ENCODE measurements at places on chromosomes 1 and 21.

DNA sequence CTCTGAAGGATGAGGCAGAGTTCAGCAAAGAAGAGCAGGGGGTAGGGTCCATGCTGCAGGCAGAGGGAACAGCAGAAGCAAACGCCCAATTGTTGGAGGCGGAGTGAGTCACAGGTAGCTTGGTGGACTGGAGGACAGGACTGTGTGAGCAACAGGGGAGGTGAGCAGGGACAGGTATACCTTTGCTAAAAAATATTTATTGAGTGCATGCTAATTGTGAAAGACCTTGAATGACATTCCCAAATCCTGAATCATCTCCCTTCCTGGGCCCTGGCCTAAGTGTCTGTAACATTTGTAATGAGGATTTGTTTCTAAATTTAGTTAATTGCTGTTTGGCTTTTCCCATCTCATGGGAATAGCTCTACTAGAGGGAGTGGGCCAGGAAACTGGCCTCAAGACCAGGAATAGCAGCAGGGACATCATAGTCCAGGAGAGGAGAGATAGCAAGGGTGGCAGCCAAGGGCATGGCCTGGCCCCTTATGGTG is 123.7 kb downstream of the FOXD2 start:
- DNase-seq: no peak

DNA sequence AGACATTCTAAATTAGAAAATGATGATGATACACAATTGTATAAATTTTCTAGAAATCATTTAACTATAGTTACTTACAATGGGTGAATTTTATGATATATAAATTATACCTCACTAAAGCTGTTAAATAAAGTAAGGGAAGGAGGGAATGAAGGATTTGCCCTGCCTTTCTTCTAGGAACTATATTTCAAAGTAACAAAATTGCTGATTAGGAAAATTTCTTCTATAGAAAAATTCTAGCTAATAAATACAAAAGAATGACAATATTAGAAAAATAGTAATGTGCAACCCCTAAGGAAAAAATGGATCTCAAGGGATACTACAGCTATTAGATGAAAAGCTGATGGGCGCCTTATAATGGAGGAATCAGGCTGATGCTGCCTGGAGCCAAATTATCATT is 23.1 kb downstream of the SPATA6 start:
- no peak for DNase-seq

DNA sequence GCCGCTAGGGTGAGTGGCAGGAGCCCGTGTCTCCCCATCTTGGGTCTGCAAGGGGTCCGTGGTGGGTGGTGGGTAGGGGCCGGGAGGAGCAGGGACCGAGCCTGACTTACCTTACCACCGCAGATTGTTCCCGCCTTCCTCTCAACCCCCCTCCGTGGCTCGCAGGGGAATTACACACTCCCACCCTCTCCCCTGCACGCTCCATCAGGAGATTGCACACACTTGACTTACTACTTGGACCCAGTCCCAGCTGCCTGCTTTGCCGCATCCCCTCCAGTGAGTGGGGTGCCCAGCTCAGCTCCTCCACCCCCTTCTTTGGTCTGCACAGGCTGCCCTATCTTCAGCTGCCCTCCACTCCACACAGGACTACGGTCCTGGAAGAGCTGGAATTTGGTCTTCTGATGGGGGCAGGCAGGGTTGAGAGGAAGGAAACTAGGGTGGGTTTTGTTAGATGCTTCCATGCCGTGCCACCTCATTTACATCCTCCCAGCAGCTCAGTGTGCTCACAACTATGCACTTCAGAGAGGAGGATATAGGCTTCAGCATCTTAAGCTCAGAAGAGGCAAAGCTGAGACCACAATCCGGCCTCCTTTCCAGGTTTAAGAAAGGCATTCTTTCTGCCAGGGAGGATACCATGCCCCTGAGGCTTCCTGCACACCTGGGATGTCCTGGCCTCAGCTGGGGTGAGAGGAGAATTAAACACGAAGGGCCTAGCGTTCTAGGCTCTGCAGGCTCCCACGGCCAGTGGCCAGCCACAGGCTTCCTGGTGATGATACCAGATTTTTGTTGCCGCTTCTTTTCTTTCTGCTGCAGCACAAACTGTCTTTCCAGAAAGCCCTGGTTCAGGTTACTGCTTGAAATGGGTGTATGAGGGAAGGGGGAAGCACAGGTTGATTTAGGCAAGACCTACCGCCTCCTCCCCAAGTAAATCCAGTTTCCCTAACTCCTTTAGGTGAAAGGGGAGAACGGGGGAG is 2.3 kb downstream of the KCNC4 start:
- DNase-seq: no peak

DNA sequence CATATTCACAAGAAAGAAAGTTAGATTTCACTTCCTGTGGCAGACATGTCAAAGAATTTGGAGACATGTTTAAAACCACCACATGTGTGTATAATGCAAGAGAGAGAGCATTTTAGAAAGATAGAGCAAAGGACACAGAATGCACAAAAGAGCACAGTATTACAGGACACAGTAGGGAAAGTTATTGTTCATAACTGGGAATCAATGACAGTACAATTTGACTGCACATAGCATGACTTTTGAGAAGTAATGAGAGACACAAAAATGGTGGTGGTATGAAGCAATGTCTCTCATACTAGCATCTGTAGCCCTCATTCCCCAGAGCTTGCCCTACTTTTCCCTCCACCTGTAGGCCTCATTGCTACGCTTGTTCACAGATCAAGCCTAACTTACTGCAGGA is 499.2 kb downstream of the PTPRC start:
- no peak for DNase-seq

DNA sequence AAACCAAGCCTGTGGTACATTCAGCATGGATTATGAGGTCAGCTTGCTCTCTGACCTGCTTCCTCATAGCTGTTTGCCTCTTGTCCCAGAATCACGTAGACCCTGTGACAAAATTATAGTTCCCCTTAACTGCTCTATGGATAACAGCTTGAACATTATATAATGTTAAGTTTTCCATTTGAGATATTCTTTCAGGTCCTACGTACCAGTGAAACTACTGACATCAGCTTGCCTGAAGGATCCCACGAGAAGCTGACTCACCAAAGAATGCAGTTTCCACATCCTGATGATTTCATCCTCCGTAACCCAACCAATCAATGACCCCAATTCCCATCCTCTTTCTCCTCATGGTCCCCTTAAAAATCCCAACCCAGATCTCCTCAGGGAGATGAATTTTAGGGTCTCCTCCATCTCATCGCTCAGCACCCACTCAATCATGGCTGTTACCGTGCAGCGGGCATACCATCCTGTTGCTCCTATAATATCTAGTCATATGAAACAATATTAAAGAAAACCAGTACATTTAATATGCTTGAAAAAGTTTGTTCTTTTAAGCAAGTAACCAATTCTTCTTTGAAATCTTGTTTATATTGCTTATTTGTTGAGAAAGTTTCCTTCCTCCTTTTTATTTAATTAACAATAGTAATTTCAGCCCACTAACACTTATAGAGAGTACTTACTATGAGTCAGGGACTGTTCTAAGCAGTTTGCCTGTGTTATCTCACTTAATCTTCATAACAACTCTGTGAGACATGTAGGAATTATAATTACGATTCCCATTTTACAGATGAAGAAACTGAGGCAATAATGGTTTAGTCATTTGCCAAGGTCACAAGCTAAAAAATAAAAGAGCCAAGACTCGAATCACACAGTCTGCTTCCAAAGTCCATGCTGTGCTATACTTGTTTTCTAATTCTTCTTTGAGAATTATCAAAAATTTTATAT is 27.4 kb downstream of the CHML start:
- no peak for DNase-seq

DNA sequence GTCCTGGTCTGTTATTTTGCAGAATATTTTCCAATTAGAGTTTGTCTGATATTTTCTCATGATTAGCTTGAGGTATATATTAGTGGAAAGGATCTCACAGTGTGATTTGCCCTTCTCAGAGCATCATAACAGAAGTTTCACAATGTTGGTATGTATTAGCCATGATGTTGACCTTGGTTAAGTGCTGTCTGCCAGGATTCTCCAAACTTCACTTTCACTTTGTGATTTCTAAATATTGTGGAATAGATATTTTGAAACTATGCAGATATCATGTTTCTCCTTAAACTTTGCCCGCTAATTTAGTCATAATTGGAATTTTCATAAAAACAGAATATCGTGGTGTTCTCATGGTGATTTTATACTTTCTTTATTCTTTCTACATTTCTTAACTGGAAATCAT is 98.0 kb upstream of the DEPDC1 start:
- DNase-seq: no peak

DNA sequence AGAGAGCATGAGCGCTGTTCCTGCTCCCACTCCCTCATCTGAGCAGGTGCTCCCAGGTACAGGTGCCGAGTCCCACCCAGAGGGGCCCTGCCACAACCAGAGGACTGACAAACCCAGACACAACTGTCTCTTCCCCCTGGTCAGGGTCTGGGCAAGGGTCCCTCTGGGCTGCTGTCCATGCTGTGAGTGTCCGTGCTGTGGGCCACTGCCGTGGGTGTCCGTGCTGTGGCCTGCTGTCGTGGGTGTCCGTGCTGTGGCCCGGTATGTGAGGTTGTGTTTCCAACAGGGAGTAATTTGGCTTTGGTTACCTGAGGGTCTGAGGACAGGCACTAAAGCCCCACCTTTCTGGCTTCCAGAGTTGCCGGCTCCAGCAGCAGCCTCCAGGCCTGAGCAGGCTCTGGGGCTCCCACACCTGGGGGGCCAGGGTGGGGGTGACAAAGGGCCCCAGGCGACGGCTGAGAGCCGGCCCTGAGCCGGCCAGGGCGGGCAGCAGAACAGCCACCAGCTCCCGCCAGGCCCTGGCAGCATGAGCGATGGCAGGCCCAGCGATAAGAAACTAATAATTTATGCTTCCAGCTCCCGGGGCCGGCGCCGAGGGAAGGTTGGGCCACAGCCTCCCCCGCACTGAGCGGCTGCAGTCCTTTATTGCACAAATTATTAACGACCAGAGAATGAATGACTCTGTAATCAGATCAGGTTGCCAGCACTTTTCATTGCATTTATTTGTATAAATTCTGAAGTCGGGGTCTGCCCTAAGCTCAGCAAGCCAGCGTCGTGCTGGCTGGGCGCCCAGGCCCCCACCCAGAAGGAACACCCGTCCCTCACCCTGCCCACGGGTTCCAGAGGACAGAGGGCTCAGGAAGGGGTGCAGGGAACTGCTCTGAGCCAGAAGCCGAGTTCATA is 7.3 kb upstream of the SAMD11 start:
- DNase-seq: no peak

GRCh38 chr21:15468368-15468767 is 261.4 kb upstream of the USP25 start:
- no peak for DNase-seq

DNA sequence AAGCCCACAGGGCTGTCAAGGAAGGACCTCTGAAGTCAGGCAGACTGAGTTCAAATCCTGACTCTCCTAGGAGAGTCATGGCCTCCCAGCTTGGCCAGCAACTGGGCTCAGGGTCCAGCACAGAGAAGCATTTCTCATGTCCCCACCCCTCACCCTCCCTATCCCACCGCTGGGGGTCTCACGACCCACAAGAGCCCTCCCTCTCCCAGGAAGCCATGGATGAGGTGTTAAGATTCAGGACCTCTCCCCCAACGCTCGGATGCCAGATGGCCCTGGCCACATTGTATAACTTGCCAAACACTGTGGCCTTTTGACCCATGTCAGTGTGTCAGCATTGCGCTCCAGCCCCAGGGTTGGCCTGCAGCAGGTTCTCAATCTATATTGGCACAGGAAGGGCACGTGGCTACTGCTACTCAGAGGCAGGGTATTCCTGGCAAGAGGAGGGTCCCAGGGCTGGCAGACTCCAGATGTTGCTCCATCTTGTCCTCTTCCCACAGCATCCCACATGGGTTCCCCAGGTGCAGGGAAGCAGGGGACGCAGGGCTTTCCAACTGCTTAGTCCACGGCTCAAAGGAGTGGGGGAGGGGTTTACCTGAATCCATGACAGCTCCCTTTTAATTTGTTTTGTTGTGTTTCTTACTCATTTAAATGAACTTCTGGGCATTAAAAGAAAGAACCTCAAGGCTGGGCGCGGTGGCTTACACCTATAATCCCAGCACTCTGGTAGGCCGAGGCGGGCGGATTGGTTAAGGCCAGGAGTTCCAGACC is 10.5 kb downstream of the SLC2A1 start:
- DNase-seq: no peak
